NCI-H1092 (cell line): ENCODE measurements at places on chromosomes 11 and 22.

DNA sequence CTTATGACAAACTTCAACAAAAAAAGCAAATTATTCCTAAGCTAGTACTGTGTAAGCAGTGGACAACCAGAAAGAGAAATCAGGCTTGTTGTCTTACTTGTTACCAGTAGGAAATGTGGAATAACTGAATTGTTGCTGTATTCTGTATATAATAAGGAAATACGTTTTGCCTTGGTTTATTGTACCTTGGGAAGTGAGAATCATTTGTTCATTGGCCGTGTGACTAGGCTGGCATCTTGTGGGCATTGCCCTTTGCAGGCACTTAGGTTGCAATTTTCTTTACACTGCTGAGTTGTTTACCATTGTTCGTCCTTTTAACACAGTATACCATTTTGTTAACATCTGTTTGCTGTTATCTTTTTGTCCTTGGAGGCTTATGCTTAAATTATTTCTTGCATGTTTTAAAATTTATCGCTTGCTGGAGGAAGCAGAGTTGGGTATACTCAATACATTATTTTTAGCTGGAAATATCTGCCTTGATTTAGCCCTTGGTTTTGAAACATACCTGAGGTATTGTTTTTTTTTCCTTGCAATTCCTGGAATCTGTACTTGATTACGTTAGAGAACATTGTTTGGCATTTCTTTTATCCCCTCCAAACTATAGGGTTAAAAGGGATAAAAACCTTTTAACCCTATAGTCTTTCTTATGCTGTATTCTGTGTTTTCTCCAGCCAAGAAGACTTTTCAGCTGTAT lies 109.3 kb downstream of the DDX10 start:
- DNase-seq: no peak

GRCh38 chr11:66077927-66078326 lies 7.9 kb downstream of the PACS1 start:
- no peak for DNase-seq

GRCh38 chr11:87320123-87320522 lies 282.4 kb downstream of the TMEM135 start:
- no peak for DNase-seq

DNA sequence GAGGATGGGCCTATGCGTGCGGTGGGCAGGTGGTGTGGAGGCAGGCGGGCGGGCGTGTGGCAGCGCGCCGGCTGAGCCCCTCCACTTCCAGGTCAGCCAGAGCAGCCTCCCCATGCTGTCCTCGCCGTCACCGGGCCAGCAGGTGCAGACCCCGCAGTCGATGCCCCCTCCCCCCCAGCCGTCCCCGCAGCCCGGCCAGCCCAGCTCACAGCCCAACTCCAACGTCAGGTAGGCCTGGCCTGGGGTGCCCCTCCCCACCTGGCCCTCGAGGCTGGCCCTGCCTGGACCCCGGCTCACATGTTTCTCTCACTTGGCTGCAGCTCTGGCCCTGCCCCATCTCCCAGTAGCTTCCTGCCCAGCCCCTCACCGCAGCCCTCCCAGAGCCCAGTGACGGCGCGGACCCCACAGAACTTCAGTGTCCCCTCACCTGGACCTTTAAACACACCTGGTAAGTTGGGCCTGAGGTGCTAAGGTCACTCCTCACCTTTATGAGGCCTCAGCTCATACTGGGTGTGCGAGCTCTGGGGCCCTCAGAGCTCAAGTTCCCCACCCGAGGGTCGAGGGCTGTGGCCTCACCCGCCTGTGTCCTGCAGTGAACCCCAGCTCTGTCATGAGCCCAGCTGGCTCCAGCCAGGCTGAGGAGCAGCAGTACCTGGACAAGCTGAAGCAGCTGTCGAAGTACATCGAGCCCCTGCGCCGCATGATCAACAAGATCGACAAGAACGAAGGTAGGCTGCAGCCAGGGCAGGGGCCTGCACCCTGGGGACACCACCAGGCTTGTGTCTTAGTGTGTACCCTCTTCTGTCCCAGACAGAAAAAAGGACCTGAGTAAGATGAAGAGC lies 75.3 kb downstream of the MED15 start:
- DNase-seq: no peak

DNA sequence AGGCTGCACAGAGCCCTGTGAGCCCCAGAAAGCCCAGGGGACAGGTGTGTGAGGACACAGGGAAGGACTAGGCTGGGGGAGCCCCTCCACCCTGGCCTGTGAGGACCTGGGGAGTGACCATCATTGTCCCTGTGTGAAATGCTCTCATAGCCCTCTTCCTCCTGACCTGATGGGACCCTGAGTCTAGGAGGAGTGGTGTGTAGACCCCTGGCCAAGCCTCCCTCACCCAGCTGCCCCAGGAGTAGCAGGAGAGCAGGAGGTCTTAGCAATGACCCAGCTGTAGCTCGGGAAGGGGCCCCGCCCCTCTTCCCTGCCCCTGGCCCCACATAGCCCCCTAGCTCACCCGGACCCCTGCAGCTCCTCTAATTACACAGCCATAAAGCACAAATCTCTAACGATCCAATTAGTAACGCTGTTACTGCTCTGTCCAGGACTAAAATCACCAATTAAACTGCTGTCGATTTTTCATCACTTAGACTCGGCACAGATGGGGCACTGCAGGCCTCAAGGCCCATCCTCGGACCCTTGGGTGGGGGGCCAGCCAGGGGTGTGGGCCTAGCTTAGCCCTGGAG lies 6.6 kb upstream of the CABP7 start:
- no peak for DNase-seq
